ENCODE measurements at places on chromosomes 2 and 18. TPM values are rescaled to one million over a fixed set of nuclear protein-coding genes. Genes with fewer than 3 reads are reported as not detected.

CD28 gene
- total RNA-seq, result 78.4 TPM

DNA sequence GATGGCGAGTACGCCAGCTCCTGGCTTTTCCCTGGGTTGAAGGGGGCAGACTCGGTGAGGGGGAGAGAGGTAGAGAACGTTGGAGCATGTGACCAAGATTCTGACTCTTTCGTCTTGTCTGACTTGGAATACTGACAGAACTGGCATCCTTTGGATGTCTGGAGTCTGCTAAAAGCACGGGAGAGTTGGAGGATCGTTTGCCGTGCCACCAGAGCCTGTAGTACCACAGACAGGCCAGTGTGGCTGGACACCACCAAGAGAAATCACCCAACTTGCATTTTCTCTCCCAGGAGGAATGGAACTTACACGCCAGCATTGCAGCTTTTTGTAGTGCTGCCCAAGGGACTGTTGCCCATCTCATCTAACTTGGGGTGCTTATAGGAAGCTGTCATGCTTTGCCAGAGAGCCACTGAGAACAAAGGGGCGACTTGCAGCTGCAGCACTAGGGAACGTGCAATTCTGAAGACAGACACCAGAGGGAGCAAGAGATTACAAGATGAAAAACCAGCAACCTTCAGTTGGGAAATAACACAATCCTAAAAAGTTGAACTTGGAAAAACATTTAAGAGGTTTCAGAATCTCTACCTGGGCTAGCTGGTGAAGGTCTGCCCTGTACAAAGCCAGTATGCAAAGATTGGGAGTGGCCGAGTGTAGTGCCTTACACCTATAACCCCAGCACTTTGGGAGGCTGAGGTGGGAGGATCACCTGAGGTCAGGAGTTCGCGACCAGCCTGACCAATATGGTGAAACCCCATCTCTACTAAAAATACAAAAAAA lies 24.1 kb downstream of the PSMG2 start:
- DNase-seq, result peak; percentile 73

DNA sequence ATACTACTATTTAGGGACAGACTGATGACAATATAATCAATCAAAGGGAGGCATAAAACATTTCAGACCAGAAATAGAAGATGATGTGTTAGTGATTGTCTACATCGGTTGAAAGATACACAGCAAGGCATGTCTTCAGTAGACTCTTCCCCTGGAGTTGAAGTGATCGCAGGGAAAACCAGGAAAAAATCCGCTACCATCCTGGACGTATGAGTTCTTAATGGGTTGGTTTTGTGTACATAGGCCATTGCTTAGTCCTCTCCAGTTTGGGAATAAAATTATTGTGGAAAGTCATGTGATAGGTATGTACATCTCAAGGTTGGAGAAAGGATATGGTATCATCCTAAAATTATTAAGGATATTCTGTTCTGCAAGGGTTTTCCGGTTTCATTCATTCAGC lies 4.3 kb downstream of the APCDD1 start:
- no peak for DNase-seq

DNA sequence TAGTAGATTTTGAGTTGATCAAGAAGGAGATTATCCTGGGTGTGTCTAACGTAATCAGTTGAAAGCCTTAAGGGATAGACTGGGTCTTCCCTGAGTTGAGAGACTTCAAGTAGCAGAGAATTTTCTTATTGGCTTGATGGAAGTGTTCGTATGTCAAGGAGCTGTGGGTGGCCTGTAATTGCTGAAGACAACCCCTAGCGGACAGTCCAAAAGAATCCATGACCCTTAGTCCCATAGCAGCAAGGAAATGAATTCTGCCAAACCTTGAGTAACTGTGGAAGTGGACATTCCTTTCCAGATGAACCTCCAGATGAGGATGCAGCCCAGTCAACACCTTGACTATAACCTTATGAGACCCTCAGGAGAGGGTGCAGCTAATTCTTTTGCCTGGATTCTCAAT lies 786.3 kb downstream of the SOCS6 start:
- DNase-seq, result no peak

DNA sequence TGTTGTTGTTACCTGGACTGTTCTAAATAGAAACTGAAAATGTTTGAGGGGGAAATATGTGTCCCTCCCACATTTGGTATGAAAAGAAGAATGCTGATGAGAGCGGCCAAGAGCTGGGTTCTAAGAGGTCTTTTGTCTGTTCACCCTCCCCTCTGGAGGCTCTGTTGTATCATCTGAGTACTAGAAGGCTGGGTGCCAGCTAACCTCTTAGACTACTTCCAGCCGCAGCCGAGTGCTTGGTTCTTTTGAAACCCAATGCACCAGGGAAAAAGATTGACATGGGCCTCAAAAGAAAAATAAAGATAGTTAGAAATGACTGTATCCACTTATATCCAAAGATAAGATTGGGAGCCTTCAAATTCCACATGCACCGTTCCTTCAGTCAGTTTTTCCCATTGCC lies 255.9 kb downstream of the TXNL1 start:
- DNase-seq, result no peak

GRCh38 chr2:234796045-234796591 lies 155.7 kb upstream of the SH3BP4 start:
- DNase-seq, result no peak

TEX44 gene
- total RNA-seq, result not detected

All from CD8-positive, alpha-beta T cell (primary cell).